ENCODE measurements at places on chromosomes 16 and 17. TPM values are rescaled to one million over a fixed set of nuclear protein-coding genes. Genes with fewer than 3 reads are reported as not detected.
A peak's percentile ranks its signal among the peaks of the same experiment; 100 is the strongest.

DNA sequence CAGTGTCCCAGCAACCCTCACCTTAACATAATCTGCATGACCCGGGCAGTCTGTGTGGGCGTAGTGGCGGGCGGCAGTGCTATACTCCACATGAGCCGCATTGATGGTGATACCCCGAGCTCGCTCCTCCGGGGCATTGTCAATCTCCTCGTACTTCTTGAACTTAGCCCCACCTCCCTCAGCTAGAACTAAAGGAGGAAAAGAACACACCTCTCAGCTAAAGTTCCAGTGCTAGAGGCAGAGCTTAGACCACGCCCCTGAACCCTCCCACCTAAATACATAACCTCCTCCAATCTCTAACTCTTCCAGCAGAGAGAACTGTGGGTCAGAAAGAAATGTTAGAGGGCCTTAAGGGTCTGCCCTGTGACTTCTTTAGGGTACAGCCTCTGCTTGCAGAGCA lies 855 bp downstream of the TUFM start:
- no peak for DNase-seq

DNA sequence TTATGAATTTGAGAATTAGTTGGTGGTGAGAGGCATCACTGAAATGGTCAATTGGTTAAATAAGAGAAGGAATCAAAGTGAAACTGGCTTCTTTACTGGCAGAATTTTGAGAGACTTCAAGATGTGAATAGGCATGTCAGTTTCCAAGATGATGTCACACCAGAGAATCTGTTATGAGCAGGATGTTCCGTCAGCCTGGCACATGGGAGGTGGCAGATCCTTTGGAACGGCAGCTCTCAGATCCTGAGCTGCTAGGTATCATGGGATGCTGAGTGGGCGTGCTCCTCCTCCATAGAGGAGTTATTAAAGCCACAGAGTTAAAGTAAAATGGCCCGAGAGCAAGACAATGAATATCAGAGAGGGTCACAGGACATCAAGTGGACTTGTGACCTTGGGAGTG lies 444.3 kb upstream of the HSBP1 start:
- no peak for DNase-seq

GRCh38 chr16:77271532-77272426 lies 72.6 kb downstream of the SYCE1L start:
- no peak for DNase-seq

DNA sequence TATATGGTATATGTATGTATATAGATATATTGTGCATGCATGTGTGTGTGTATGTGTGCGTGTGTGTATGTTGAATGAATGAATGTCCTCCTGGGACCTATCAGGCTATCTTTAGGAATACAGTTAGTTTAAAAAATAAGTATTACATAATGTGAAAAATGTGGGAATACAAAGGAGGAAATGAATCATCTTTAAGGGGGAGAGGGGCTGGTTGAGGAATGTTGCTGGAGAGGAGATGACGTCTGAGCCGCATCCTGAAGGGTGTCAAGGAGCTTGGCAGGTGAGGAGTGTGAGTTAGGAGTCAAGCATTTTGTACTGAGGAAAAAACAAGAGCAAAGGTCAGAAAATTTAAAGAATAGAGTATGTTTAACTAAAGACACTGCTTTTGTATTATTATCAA lies 62.4 kb upstream of the NLK start:
- DNase-seq: peak; percentile 16

DNA sequence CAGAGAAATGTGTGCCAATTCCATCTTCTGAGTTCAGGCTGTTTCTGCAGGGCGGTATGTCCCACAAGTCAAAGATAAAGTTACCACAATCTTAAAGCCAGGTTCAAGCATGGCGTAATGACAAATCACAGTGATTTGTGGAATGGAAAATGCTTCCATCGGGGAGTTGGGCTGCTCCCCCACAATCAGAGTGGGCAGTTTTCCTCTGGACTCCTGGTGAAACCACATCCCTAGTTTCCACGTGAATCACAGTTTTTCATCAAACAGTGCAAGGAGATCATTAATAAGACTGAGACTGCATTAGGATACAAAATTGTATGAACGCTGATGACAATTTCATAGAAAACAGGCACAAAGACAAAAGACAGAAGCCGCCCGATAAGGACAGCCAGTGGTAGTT lies 3.6 kb downstream of the LITAF start:
- DNase-seq: peak; percentile 41

- DNase-seq: no peak
Observed at GRCh38 chr16:51797669-51798259, 646.7 kb upstream of the SALL1 start.

- DNase-seq: no peak
Observed at GRCh38 chr16:11099672-11100205, 155.4 kb downstream of the CLEC16A start.

Gene CACNA1H
- total RNA-seq: not detected

Gene CD300LB
- not detected for total RNA-seq

Gene ZFP90
- total RNA-seq: 13.7 TPM

Gene MSRB1
- 28.2 TPM for total RNA-seq

Gene SLC16A6
- 0.37 TPM for total RNA-seq

Gene CDH15
- not detected for total RNA-seq

Measured in HFFc6 (cell line).